ENCODE measurements at places on chromosomes 2 and 18.

DNA sequence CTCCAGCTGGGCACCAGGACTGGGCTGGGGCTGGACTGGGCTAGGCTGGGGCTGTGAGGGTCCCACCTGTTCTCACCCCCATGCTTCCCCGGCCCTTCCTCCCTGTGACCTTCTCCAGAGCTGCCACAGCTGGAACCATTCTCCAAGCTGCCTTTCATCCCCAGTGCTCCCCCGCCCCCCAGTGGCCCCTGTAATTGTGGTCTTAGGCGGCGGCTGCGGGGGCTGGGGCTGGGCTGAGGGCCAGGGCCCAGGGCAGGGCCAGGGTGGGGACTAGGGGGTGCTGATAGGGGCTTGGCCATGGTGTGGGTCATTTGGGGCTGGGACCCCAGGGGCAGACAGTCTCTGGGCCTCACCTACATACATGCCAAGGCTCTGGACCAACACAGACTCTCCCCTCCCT is 2.8 kb upstream of the WNT10A start:
- DNase-seq, result no peak

DNA sequence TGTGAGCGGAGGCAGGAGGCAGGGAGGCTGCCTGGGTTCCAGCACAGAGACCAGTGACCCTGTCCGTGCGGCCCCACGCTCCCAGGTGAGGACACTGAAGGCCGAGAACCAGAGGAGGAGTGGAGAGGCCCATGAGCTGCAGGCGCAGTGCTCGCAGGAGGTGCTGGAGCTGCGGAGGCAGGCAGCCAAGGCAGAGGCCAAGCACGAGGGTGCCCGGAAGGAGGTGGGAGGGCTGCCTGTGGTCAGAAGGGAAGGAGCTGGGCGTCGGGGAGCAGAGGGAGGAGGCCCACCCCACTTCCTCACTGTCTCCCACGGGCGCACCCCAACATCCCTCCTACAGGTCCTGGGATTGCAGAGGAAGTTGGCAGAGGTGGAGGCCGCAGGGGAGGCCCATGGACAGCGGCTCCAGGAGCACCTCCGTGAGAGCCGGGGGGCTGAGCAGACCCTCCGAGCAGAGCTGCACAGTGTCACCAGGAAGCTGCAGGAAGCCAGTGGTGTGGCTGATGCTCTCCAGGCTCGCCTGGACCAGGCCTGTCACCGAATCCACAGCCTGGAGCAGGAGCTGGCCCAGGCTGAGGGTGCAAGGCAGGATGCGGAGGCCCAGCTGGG is 33.0 kb upstream of the SNED1 start:
- no peak for DNase-seq

DNA sequence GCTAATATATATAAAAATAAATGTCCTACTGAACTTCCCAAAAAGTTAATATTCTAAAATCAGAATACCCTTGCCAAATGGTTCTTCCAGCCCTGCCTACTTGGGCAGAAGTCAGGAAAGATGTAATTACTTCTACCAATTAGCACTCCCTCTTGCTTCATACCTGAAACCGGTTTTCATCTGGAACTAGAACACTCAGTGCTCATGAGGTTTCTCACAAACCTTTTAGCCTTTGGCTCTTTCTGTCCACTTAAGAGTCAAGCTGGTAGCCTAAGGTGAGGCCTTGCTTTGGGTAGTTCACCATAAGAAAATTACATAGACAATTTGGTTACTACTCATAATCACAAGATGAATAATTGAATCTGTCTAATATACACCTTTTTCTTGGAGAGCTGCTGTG is 4.1 kb downstream of the DSG3 start:
- DNase-seq, result no peak

DNA sequence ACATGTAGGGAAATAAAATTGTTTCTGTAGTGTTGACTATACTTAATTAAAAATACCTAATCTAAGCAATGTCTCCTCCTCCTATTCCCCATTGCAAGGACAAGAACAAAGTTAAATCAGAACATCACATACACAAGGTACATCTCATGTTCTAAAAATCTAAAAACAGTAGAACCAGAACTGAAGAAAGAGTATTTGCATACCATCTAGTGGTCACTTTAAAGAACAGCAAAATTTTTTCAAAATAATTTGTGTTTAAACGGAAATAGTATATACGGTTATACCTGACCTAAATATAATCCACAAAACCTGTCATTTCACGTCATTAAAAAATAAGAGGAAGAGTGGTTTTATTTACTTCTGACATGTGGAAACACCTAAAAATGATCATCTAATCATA is 294.3 kb upstream of the KCNH7 start:
- no peak for DNase-seq

DNA sequence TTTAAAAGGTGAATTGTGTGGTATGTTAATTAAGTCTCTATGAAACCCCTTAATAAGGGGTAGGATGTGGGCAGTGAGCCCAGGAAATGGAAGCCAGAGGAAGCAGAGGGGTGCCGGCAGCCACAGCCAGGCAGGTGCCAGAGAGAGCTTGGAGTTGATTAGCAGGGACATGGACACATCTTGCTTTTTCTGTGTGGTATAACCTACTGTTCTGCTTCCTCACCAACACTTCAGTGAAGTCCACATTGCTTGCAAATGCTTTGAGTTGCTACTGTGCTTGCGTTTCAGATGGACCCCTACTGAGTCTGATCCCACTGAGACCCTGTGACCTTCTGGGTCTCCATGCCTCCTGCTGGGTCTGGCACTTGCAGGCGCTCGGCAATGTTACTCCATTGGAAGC is 30.3 kb upstream of the ARHGEF4 start:
- DNase-seq, result no peak

DNA sequence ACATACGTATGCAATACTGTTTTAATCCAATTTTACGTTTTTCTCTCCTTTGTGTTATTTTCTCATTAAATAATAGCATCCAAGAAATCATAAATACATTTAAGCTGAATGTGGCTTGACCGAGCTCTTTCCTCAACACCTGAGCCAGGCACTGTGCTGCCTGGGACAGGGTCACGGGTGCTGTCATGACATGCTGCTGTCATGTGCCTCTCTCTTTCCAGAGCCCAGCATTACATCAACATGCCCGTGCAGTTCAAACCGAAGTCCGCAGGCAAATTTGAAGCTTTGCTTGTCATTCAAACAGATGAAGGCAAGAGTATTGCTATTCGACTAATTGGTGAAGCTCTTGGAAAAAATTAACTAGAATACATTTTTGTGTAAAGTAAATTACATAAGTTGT is 94.1 kb upstream of the LDLRAD4 start:
- no peak for DNase-seq

- no peak for DNase-seq
Measured at GRCh38 chr2:197500503-197501131, 438 bp downstream of the HSPE1 start.

DNA sequence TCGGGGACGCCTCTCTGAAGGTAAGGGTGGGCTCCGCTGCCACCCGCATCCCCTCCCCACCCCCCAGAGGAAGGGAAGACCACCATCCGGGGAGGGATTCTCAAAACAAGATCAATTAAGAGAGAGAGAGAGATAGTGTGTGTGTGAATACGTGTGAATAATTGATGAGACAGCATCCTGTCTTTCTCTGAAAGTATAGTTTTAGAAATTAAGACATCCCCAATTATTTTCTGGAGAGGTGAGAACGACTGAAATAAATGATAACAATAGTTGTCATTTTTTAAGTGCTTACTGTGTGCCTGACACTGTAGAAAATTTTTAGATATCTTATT is 751 bp downstream of the IL18R1 start:
- no peak for DNase-seq

DNA sequence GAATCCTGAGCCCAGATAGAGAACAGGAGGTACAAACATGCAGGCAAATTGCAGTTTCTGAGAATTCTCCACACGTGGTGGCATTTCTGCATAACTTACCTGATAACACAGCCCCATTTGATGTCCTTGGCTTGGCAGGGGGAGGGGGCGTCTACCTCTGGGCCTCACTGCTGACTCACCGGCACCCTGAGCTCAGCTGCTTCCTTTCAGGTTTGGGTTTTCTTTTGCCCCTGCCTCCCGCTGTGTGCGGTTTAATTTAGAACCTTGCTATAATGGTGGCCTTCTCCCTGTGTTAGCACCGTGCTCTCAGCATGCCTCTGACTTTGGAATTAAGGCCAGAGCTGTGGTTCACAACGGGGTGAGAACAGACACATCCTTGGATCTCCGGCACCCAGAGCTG is 4.4 kb downstream of the CTIF start:
- DNase-seq, result no peak

Data from dorsolateral prefrontal cortex (tissue), 122 donors.